ENCODE measurements at places on chromosomes 5 and 9.

GRCh38 chr5:150651382-150651781 lies 9.7 kb upstream of the MYOZ3 start:
- no peak for DNase-seq

GRCh38 chr5:57325678-57326397 lies 152.0 kb downstream of the GPBP1 start:
- DNase-seq: no peak

DNA sequence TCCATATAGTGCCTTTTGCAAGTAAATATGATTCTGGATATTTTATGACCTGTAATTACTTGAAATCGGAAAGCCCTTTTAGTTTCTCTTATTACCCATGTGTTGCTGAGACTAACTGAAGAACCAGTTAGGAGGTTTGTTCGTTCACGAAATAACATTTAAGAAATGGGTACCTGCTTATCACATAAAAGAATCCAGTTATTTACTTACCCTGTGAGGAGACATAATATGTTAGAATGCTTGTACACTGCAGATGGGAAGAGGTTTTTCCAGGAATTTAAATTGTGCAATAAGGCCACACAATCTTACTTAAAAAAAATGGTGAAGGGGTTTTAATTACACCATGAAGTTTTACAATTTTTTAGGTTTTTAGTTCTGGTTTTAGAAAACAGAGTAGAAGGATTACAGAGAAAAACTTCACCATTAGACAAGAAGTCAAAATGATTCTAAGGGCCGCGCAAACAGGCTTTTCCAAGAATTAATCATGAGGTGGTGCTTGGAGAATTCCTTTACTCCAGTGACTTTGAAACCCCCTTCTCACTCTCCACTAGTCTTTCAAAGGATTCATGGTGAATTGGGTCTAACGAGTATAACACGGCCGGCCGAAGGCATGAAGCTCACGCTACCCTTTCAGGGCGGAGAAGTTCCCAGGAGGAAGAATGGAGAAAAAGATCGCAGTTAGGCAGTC lies 1.1 kb upstream of the PTGER4 start:
- DNase-seq: no peak

- no peak for DNase-seq
Measured at GRCh38 chr5:18052569-18052968, 418.3 kb downstream of the TAF11L14 start.

DNA sequence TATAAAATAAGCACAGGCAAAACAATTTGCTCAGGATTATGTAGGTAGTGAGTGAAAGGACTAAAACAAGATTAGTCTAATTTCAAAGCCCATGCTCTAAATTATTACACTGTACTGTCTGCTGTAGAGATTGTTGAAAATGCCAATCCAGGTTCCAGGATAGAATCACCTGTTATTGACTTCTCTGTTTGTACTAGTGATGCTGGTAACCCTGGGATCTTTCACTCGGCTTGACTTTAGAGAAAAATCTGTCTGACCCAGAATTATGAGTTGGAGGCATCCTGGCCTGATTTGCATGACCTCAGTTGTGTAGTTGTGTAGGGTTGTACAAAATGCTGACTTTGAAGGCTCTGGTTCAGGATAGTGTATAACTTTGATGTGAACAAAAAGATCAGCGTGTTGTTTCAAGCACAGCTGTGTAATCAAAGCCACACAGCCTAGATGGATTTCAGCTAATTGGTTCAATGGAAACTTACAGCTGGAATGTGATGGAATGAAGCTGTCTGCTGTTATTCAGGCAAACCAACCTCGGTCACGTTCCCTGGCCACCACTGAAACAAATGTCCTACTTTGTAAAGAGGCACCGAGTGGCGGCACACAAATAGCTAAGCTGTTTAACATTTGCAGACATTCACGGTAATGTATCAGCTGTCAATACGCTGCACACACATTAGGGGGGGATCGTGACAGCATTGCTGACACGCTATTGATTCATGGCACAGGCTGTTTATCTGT lies 340.3 kb downstream of the KCTD16 start:
- DNase-seq: no peak

- no peak for DNase-seq
Measured at GRCh38 chr5:120298981-120299380, 165.1 kb upstream of the PRR16 start.

DNA sequence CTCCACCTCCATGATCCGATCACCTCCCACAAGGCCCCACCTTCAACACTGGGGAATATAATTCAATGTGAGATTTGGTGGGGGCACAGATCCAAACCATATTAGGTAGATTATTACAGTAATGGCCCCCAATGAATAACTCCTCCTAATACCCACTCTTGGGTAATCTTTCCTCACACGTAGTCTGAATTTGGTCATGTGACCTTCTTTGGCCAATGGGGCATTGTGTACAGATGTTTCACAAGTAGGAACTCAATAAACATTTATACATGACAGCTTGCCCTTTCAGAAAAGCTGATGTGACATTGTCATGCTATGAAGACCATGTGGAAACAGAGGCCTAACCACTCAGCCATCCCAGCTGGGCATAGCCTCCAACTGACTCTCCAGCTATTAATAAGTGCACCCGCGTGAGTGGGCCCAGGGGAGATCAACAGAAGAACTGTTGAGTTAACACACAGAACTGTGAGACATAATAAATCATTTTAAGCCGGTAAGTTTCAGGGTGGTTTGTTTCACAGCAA lies 10.6 kb downstream of the GPR150 start:
- no peak for DNase-seq

- no peak for DNase-seq
Measured at GRCh38 chr9:34492051-34492450, 30.7 kb downstream of the ENHO start.

GRCh38 chr5:134226441-134227192 lies 744 bp upstream of the PPP2CA start:
- no peak for DNase-seq

DNA sequence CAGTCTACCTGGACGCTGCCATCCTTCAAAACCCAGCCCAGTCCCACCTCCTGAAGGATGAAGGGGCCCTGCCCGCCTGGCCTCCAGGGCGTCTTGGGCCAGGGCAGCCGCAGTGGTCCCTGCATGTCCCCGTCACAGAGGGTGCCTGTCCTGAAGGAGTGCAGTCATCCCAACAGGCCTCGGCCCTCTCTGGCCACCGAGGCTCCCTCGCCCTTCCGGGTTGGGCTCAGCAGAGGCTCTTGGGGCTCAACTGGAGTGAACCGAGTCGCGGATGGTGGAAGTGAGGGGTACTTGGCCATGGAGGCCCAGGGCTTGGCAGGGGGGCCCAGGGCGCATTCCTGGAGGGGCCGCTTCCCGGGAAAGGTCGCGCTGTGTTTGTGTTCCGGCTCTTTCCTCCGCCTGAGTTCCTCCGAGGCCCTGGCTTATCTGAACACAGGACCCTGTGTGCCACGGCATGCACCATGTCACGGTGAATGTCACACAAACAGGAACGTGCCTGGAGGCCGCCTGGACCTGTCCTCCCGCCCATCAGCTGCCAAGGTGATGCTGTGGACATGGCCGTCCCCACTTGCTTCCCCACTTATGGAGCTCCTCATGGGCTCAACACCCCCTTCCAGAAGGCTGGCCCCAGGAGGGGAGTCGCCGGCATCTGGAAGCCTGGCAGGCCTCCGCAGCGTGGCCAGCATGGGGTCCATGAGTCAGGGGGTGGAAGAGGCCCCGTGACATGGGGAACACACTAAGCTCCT lies 25.7 kb upstream of the OBP2B start:
- no peak for DNase-seq

DNA sequence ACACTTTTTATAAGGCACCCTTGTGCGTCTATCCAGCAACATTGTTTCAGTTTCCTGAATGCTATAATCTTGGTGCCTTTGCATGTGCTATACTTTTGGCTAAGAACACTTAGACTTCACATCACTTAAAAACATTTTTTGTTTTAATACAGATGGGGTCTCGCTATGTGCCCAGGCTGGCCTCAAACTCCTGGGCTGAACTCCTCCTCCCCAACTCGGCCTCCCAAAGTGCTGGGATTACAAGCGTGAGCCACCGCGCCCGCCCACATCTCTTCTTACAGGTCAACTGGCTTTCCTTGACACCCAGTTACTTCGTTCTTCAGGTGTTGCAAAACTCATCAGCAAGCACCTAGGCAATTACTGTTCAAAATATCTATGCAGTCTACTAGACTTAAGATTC lies 943 bp upstream of the ZNF131 start:
- DNase-seq: no peak

DNA sequence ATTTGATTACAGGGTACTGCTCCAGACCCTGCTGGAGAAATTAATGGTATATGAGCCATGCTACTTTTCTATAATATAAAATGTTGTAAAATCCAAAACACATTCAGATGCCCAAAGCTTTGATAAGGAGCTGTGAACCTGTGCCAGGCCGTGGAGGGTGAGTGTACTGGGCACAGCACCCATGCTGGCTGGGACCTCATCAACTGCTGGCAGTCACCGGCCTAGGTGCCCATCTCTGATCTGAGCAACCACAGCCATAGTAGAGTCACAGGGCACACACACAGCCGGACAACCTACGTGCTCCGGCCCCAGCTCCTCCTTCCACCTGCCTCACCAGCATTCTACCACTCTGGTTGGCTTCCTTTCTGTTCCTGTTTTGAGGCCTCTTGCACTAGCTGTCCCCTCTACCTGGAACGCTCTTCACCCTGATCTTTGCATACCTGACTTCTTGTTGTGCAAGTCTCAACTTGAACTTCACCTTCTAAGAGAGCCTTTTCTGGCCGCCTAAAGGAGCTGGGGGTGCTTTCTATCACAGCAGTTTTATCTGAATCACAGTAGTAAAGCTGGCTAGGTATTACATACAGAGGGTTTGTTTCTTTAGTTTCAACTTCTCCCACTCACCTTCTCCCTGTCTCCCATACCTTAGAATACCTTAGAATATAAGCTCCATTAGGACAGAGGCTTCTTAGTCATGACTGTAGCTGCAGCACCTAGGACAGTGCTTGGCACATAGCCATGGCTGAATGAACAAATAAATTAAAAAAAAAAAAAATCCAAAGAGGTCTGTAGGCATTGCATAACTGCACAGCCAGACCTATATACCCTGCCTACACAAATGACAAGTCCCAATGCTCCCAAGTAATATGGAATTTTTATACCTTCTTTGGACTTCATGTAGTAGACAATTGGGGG lies 51.7 kb downstream of the MED27 start:
- no peak for DNase-seq

Measured in HTR-8/SVneo (cell line).